ENCODE measurements at places on chromosomes 11 and 22. TPM values are rescaled to one million over a fixed set of nuclear protein-coding genes. Genes with fewer than 3 reads are reported as not detected.

DNA sequence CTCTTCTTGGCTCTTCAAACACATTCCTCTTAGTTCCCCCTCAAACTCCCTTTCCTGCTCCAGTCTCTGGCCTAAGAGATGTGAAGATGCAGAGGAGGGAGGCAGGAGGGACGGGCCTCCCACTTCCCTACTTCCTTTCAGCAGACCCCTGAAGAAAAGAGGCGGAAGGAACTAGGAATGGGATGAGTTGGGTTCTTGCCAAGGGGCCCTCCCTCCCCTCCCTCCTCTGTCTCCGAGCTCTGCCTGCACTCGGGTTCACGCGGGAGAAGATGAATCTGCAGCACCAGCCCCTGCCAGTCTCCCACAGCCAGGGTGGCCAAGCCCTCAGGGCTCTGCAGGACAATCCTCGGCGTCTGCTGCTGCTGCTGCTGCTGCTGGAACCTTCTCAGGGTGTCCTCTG, 24.3 kb upstream of the PKNOX2 start:
- DNase-seq: no peak

DNA sequence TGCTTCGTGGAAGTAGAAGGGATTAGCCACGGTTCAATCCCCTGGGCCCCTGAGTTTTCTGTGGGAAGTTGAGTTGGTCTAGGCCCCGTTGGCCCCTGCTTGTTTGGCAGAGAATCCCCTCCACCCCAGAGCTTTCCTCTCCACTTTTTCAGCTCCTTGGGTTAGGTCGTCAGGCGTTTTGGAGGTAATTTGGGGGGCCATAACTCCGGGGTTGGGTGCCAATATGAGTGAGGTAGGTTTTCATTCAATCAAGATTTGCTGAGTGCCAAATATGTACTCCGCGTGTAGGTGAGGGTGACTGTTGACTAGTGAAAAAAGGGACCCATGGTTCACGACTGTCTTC, 590 bp downstream of the ATG13 start:
- no peak for DNase-seq

- no peak for DNase-seq
These were observed 5.5 kb upstream of the IFITM10 start for GRCh38 chr11:1755692-1756561.

GRCh38 chr11:6652182-6652581, 3.4 kb downstream of the DCHS1 start:
- no peak for DNase-seq

- DNase-seq: peak; percentile 83
These were observed 3.1 kb downstream of the VEGFB start for GRCh38 chr11:64237484-64237951.

- peak; percentile 3 for DNase-seq
These were observed 605.0 kb upstream of the CADM1 start for GRCh38 chr11:116109228-116109627.

GRCh38 chr11:27972522-27973170, 135.3 kb downstream of the KIF18A start:
- DNase-seq: no peak

- DNase-seq: no peak
These were observed 9.1 kb downstream of the SLC36A4 start for GRCh38 chr11:93188726-93189125.

DNA sequence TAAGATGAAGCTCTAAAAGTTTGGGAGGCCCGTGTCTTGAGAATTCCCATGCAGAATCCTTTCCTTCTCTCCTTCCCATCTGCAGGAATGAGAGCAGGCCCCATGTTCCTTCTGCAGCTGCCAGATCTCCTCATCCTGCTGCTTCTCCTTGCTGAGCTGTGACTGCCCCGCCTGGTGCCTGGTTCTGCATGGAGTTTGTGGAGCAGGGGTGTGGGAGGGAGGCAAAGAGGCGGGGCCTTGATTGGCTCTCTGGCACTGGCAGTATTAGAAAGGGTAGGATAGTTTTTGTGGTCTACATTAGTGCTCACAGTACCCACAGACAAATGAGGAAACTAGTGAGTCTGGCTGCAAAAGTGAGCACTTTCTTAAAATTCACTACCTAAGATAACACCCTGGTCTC, 91.1 kb upstream of the CLPB start:
- no peak for DNase-seq

DNA sequence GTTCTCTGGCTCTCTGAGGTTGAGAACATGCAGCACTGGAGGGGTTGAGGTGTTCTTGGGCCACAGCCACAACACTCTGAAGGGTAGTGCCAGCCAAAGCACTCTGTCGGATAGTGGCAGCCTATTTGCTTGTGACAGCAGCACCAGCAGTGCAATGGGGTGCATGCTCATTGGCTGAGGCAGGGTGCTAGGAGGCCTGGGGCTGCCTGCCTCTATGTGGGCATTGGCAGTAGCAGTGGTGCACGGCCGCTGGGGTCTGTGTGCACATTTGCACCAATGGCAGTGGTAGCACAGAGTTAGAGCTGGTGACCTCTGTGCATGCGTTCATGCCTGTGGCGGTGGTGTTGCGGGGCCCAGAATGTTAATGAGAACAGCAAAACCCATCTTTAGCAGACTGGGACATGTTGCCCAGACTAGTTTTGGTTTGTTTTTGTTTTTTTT, 25.4 kb downstream of the PI4KA start:
- DNase-seq: no peak

DNA sequence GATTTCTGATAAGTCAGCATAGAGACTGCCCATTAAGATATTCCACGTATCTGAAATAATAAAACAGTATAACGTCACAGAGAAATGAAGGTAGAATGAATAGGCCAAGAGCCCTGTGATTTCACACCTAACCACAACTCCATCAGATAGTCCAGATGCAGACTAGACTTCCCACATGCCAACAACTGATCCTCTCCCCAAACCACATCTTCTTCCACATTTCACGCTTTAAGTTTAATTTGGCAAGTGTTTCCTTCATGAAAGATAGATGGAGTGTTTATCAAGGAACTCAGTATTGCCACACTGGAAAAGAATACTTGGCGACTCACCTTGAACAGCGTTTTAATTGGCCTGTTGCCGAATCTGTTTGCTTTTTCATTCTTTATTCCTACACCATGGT, 81.5 kb downstream of the MUC15 start:
- DNase-seq: no peak

DNA sequence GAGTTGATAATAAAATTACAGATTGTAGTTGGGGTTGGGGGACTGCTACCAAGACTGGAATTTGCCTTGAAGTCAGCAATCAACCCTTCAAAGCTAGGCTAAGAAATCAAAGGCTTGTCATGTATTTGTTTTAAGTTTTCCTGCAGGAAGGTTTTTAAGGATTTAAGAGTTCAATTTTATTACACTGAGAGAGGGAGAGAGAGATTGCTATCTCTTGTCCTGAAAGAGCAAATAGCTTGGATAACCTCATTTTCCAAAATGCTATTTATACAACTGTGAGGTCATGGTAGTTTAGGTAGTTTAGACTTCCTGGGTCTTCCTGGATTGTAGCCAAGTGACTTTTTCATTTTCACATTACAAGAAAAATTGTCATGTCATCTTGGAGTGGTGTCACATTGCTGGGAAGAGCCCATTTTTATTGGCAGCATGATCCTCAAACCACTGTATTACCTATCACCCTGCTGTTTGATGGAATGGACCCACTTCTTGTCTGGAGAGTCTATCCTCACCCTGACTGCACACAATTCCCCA, 10.1 kb upstream of the PRSS23 start:
- DNase-seq: no peak

- no peak for DNase-seq
These were observed 365.2 kb upstream of the DDI1 start for GRCh38 chr11:103671143-103671651.

DNA sequence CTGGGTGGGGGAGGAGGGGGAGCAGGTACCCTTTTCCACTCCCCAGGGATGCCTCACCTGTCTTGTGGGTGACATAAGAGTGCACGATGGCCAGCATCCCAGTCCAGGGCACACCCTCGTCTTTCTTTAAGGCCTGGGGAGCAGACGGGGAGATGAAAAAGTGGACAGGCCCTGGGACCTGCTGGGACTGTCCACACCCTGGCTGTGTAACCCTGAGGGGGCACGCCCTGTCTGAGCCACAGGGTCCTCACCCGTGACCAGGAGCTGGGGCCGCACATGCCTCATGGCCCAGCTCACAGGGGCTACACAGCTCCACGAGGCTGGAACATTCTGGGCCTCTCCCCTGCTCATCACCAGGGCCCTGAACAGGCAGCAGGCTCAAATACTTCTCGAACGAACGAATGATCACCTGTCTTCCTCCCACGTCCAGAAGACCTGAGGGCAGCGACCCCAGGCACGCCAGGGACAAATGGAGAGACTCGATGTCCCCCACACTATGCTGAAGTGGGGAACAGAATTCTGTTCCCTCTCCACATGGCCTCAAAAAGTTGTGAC, 123.9 kb downstream of the PHF21B start:
- no peak for DNase-seq

Gene MYH9
- 606 TPM for total RNA-seq

Gene SEPTIN3
- total RNA-seq: 3.2 TPM

Gene DCDC1
- total RNA-seq: 0.68 TPM

Gene MUC6
- total RNA-seq: 4.6 TPM

Gene TNNI2
- 1.3 TPM for total RNA-seq

Gene PRR33
- not detected for total RNA-seq

Gene OR6T1
- total RNA-seq: not detected

Gene APIP
- 42.4 TPM for total RNA-seq

Gene SYNGR1
- total RNA-seq: 16.8 TPM

Gene ABCG4
- not detected for total RNA-seq

Gene TRIM48
- not detected for total RNA-seq
